Endothelial cell (in vitro differentiated cells): ENCODE measurements at places on chromosomes 13 and 19.

DNA sequence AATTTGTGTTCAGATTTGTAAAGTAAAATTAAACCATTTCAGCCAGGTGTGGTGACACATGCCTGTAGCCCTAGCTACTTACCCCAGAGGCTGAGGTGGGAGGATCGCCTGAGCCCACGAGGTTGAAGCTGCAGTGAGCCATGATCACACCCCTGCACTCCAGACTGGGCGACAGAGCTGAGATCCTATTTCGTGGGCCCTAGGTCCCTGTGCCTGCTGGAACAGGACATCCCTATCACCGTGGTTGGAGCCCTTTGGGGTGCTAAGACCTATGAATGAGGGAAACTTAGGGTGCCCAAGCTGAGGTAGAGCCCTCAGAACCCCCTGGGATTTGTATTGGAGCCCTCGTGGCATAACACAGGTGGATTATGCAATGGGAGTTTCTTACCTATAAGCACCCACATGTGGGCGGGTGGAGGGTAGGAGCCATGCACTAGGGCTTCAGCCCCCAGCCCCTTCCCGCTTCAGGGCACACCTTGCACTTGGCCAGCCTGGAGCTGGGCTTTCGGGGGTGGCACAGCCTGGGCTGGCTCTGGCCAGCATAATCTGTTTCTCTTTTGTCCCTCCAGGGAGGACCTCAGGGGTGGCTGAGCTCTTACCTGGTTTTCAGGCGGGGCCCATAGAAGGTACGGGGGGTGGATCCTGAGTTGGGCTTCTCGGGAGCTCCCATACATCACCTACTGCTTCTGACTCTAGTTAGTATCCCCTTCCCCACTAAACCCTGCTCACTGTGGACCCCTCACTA lies 7.2 kb upstream of the USF2 start:
- no peak for DNase-seq

- peak; percentile 80 for DNase-seq
Observed at GRCh38 chr19:10505583-10506229, 2.5 kb upstream of the KEAP1 start.

GRCh38 chr19:51366389-51367254 lies 434 bp upstream of the ETFB start:
- DNase-seq: peak; percentile 97

- no peak for DNase-seq
Observed at GRCh38 chr19:56751078-56751489, 79.5 kb upstream of the ZNF835 start.

- no peak for DNase-seq
Observed at GRCh38 chr19:35781650-35782049, 6.3 kb downstream of the ARHGAP33 start.

DNA sequence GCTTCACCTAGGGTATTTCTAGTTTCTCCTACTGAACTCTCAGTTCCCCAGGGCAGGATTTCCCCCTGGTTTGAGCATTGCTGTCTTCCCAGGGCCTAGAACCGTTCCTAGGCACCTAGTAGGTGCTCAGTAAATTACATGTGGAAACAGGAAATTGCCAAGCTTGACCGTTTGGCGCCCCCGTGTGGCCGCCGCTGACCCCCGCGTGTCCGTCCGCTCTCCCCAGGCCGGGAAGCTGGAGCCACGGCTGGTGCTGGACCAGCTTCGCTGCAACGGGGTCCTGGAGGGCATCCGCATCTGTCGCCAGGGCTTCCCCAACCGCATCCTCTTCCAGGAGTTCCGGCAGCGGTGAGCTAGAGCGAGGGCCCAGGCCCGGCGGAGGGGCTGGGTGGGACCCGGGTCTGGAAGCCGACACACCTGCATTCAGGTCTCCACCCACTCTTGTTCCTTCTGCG lies 55.5 kb downstream of the MYH14 start:
- DNase-seq: no peak

- no peak for DNase-seq
Observed at GRCh38 chr13:105598529-105598928, 936.9 kb downstream of the EFNB2 start.

DNA sequence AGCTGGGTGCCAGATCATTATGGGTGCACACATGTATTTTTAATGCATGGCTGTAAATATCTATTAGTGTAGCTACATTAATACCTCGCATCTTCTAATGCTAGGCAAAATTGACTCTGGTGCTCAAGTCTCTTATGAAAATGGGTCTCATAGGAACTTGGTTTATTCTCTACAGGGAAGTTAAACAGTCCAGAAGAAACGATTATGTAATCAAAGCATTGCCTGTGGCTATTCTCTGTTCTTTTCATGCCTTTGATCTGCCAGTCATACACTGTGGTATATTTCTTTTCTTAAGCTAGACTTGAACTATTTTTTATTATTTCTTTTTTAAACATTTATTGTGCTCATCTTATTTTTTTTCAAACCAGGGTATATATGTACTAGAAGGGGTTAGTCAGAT lies 1015.0 kb downstream of the SLITRK1 start:
- DNase-seq: no peak

DNA sequence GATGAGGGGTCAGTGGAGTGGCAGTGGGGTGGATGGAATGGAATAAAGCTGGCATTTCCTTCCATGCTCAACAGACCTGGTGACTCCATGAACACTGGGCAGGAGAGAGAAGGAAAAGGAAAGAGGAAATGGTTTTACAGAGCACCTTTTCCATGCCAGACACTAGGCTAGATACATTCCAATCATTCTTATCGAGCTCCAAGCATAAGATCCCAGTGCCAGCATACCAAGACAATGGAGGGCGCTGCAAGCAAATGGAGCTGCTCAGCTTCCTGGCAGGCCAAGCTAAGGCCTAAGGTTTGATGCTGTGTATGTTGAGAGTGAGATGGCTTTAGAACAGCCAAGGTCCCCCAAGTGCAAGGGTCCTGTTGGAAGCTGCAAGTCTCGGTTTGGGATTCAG lies 113.2 kb downstream of the HSPH1 start:
- DNase-seq: no peak

GRCh38 chr13:19632915-19633478 lies 462 bp upstream of the MPHOSPH8 start:
- DNase-seq: no peak

- peak; percentile 76 for DNase-seq
Observed at GRCh38 chr19:51327066-51328001, 14.6 kb downstream of the VSIG10L start.

DNA sequence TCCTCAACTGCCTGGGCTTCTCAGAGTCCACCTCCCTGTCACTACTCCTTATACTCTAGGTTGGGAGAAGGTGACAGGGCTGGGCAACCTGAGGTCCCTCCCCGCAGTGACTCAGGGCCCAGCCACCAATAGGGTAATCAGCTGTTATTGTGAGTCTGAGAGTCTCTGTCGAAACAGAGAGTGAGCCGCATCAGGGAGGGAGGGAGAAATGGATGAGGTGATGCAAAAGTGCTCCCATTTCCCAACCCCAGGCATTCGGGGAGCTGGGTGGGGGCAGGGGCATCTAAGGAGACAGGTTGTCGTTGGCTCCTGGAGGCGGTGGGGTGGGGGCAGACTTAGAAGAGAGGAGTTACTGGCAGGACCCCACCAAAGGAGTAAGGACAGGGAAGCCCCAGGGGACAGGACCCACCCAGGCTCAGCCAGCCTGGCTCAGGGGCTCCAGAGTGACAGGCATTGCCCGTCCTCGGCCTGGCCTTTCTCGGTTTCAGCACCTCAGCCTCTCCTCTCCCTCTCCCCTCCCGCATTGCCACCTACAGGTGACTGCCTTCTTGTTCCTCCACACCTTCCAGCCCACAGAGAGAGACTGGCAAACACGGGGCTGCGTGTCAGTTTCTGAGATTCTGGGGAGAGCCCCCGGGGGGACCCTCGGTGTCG lies at the start of gene DMKN:
DMKN (minus strand) TSS at position 22 of the 654 bp plus-strand sequence. CDS start 174 bp downstream, outside the sequence.
- no peak for DNase-seq

DNA sequence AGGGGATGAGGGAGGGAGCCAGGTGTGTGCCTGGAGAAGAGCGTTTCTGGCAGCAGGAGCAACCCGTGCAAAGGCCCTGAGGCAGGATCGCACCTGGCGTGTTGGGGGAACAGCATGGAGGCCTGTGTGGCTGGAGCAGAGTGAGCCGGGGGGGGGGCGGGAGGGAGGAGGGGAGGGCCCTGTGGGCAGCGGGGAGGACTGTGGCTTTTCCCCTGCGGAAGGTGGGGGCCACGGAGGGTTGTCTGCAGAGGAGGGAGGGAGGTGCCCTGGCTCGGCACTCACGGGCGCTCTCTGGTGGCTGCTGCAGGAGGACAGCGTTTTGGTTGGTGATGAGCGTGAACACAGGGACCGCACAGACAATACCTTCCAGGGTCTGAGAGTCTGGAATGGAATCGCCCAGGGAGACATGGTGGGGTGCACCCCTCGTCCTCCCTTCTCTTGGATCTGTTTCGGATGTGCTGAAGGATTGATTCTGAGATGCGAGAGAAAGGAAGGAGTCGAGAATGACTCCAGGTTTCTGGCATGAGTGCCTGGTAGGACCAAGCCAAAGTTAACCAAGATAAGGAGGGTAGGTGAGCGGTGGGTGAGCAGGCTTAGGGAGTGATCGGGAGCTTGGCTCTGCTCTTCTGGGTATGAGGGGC lies 6.5 kb downstream of the RAB11B start:
- peak; percentile 78 for DNase-seq

GRCh38 chr13:71797517-71797916 lies 69.5 kb downstream of the DACH1 start:
- no peak for DNase-seq

GRCh38 chr13:20375871-20376270 lies 143.8 kb upstream of the GJB6 start:
- DNase-seq: no peak

- DNase-seq: no peak
Observed at GRCh38 chr19:27580906-27581305, 1632.0 kb downstream of the UQCRFS1 start.

DNA sequence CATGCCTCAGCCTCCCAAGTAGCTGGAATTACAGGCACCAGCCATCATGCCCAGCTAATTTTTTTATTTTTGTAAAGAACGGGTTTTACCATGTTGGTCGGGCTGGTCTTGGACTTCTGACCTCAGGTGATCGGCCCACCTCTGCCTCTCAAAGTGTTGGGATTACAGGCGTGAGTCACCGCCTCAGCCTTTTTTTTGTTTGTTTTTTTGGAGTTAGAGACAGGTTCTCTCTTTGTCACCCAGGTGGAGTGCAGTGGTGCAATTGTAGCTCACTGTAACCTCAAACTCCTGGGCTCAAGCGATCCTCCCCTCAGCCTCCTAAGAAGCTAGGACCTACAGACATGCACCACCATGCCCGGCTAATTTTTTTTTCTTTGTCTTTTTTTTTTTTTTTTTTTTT lies 15.6 kb upstream of the NOTCH3 start:
- no peak for DNase-seq

DNA sequence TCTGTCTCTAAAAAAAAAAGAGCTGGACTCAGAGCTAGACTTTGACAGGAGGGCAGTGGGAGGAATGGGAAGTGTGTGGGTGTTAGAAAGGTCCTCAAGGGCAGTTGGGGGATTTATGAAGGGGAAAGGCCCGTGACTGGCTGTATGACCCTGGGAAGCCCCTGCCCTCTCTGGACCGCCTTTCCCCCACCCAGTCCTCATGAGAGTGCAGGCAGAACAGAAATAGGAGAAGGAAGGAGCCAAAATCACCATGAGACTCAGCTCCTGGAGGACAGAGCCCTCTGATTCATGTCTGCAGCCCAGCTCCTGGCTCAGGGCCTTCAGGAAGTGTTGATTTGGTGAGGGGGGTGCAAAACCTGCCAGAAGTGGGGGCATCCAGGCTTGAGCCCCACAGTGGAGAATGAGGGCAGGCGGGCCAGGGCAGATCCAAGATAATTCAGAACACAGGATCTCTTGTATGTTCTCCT lies 8.7 kb upstream of the SMG9 start:
- DNase-seq: no peak

GRCh38 chr19:34732612-34733211 lies 1.3 kb upstream of the ZNF181 start:
- no peak for DNase-seq

GRCh38 chr19:28152195-28152594 lies 1060.8 kb downstream of the UQCRFS1 start:
- DNase-seq: no peak

GRCh38 chr19:44822670-44823372 lies 13.9 kb downstream of the BCAM start:
- no peak for DNase-seq

DNA sequence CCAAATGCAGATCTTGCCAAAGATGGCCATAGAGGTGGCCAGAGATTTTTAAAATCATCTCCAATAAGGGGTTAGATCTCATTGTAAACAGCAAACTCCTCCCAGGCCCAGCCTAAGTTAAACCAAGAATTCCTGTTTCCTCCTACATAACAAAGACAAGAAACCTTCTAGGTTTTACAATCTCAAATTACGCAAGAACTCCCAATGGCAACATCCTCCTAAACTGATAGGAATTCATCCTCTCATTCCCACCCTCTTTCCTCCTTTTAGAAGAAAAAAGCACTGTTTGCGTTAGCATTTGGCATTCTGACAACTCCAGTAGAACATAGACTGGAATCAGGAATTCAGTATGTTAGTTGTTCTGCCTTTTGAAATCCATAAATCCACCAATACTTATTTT lies 14.6 kb downstream of the PROSER1 start:
- DNase-seq: no peak

DNA sequence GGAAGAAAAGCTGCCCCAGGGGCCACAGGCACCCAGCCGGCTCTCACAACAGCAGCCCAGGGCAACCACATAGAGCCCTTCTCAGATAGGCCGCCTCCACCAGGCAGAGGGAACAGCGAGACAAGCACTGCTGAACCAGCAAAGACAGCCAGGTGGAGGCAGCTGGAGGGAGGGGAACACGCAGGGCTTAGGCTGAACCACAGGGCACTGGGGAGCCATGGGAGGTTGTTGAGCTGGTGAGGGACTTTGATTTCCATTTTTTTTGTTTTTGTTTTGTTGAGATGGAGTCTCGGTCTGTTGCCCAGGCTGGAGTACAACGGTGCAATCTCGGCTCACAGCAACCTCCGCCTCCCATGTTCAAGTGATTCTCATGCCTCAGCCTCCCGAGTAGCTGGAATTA lies 3.5 kb downstream of the GAMT start:
- DNase-seq: no peak

DNA sequence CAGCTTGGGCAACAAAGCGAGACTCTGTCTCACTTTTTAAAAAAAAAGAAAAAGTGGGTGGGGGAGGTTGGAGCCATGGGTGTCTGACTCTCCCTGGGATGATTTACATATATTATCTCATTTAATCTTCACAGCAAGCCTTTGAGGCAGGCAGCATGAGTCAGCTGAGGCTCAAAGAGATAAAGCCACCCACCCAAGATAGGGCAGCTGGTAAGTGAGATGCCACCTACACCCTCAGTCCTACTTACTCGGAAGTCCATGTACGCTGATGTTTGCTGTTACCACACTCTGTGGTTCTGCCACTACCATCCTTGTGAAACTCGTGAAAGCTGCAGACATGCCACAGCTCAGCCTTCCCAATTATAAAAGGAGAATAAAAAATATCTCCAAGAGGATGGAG lies 142.0 kb upstream of the TSHZ3 start:
- DNase-seq: no peak

- no peak for DNase-seq
Observed at GRCh38 chr19:19816679-19817078, 4.9 kb downstream of the ZNF506 start.
